Mucosa of gallbladder (tissue), 1 donor: ENCODE measurements at places on chromosomes 6 and 20. TPM values are rescaled to one million over a fixed set of nuclear protein-coding genes. Genes with fewer than 3 reads are reported as not detected.

DNA sequence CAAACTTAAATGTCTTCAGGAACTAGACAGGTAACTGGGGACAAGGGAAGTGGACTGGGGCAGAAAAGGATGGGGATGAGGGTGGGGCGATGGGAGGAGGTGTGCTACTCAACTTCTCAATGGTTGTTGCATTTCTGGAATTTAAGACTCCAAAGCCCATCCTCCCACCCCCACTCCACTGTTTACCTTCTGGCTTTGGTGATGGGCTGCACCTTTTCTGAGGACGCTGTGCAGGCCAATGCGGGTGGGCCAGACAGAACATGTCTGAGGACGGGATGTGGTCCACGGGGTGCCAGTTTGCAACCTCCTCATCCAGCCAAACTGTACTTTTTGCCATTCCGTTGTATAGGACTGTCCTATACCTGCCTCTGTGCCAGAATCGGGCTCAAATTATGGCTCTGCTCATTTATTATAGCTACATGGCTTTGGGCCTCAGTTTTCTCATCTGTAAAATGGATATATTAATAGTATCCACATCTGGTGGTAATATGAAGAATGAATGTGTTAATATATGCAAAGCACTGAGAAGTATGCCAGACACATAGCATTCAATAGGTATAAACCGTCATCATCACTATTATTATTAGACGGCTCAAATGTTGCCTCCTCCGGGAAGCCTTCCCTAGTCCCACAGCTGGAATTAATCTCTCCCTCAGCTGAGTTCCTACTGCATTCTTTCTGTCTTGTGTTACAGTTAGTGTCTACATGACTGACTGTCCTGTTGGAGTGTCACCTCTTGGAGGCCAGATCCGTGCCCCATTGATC, 31.0 kb upstream of the VEGFA start:
- DNase-seq = no peak

DNA sequence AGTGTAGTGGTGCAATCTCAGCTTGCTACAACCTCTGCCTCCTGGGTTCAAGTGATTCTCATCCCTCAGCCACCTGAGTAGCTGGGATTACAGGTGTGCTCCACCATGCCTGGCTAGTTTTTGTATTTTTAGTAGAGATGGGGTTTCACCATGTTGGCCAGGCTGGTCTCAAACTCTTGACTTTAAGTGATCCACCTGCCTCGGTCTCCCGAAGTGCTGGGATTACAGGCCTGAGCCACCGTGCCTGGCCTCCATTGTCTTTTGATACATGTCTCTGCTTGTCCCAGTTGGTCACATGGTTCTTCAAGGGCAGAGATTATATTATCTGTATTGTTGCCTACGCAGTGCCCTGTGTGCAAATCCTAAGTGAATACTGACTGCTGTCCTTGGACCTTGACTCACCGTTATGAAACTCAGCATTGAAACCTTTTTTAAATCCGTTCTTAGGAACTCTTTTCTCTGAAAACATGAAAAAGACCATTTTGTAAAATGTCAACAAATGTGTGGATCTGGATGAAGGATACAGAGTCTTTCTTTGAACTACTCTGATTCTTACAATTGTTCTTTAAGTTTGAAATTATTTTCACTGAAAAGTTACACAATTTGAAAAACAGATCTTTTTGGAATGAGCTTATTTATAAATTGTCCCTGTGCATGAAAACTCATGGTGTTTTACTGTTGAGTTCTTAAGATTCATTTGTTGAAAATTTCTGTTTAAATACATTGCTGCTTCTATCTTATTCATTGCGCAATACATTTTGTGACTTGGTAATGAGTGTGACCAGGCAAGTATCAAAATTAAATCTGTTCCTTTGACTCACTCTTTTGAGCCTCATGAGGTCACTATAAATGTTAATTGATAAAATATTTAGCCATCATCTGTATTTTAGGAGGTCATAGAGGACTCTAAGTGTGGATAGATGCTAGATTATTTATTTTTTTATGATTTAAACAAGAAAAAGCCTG, 293.5 kb downstream of the UTRN start:
- no peak for DNase-seq

- no peak for DNase-seq
Measured at GRCh38 chr6:43713643-43714310, 26.2 kb upstream of the MRPS18A start.

- DNase-seq = no peak
Measured at GRCh38 chr20:61634376-61635145, 382.5 kb downstream of the CDH4 start.

GRCh38 chr6:168865-169455, 123.3 kb upstream of the DUSP22 start:
- no peak for DNase-seq

DNA sequence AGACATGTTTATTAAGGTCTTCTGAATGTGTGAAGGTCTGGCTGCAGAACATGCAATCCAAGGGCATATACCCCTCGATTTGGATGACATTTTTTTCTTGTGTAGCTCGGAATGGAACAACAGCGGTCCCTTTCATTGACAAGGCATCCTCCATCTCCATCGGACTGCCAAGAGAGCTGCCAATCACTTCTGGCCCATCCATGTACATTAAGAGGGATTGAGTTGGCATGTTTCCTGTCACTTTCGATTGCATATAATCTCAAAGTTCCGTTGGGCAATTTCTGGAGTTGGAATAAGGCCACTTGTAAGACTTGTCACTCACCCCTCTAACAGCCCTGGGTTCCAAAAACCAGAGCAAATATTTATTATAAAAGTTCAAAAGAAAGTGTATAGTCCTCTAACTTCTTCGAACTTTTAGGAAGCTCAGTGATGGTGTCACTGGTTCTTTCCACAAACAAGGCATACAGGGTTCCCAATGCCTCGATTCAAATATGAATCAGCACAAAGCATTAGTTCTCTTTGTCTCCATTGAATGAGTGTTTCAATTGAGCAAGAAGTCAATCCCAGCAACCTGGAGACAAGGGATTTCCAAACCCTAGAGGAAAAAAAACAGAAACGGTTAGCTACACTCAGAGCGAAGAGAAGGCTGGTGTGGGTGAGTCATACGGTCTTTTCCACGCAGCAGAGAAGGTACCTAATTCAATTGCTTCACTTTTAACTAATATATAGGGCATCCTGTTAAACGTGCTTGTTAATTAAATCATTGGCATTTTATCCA, 10.9 kb downstream of the ZNF217 start:
- no peak for DNase-seq

CRYBG1 gene
- 18.2 TPM for total RNA-seq
